ENCODE measurements at places on chromosomes 7 and 10.

GRCh38 chr7:44769776-44770294 lies 21.2 kb downstream of the ZMIZ2 start:
- no peak for DNase-seq

DNA sequence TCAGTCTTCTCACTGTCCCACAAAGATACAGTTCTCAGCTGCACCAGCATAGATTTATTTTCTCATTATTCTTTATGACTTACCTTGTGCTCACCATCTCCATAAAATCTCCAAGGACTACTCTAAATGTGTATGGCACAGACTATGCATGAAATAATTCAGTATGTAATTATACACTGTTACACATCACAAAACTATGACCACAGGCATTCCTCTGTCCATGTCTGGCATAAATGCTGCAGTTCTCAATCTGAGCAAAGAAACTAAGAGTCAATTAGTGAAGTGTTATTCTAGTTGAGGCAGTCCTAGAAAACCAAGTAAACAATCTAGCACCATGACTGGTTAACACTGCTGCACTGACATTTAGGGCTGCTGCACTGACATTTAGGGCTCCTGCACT lies 2.7 kb downstream of the CYCS start:
- DNase-seq, result no peak

DNA sequence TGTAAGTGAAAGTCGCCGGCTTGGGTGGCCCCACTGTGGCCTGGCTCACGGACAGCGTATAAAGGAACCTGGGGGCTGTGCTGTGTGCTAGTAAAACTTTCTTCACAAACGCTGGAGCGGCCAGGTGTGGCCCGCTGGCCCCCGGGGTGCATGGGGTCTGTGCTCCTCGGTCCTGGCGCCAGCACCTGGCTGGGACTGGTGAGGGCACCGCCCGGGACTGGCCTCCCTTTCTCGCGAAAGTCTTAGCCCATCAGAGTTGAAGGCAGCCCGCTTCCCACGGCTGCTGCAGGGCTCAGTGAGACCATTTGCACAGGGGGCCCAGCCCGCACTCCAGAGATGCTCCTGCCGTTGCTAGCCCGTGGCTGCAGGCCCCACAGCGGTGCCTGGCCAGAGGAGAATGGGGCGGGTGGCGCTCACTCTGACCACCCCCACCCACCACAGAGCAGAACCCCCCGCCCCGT lies 5.8 kb downstream of the PWWP2B start:
- no peak for DNase-seq

DNA sequence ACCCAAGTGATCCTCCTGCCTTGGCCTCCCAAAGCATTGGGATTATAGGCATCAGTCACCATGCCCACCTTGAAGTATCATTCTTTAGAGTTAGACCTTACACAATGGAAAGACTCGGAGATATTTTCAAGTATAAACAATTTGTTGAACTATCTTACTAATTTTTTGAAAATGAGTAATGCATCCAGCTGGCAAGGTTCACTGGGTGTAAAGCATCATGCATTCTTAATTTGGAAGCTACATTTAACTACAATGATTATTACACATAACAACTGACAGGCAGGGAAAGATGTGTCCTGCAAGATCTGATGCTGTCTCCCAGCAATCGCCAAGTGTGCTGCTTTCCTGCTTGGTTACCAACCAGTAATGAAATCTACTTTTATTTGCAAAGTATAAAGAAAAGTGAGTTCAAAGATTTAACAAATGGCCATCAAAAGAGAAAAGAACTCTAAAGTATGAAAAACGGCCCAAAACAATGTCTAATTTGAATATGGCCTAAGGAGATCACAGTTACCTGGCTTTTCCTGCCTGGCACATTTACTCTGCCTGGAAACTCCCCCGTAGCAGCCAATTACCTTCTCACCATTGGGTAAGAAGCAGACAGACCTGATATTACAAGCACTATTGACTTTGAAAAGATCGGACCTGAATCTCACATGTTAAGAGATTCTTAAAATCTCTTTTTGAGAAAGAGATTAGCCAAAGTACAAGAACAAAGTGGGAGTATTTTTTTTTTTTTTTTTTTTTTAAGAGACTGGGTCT lies 59.3 kb upstream of the NMT2 start:
- no peak for DNase-seq

DNA sequence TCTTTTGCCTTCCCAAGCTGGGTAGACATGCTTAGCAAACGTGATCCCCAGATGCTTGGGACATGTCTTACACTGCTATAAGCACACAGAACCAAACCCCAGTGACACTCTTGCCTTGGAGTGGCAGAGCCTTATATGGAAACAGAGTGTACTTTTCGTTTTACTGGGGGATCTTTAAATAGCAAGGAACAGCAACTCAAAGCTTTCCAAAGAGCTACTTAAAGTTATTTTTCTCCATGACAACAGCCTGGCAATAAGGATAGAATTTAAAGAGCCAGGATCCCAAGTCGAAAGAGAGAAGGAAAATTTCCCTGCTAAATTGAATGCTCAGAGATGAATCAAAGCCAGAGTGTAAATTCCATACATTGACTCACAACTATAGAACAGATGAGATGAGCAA lies 67.8 kb downstream of the ZNF365 start:
- no peak for DNase-seq

DNA sequence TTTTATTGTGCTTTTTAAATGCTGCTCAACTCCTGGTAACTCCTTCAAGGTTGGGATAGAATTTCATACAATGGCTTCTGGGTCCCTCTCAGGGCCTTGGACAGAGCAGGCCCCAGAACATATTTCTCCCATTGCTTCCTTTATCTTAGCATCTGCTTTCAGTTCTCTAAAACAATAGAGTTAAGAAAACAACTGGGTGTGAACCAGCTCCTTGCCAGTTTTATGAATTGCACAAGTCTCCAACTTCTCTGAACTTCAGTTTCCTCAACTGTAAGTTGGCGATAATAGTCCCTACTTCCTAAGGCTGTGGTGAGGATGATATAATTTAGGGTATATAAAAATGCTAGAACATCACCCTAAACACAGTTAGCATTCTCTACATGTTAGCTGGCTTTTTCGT lies 77.0 kb upstream of the INHBA start:
- peak; percentile 74 for DNase-seq

DNA sequence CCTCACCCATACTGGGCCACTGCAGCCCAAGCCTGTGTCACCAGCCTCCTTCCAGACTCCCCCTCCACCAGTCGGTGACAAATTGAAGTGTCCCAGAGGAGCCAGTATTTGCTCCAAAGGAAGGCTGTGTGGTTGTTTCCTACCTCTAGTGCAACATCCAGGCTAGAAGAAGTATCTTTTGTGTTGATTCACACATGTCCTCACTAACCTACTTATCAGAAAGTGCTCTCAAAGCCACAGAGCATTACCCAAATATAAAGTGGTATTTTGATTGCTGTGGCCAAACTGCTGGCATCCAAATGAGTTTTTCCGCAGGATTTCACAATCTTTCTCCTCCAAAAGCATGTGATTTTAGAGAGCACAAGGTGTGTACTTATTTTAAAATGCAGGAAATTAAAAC lies 134.8 kb downstream of the CUL2 start:
- no peak for DNase-seq

DNA sequence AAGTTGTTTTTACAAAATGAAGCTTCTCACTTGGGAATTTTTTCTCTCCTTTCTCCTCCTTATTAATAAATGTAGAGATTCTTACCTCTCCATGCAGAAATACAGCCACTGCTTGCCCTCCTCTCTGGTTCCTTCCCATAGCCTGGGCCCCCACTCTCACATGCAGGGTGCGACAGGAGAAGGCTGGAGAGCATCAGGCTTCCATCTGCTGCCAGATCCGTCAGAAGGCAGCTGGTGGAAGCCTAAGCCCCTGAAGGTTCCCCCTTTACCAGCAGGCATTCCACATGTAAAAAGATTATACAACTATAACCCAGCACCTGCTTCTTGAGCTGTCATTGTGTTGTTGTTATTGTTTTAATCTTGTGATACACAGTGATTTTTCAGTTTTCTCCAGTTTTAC lies 314.2 kb downstream of the LHFPL3 start:
- no peak for DNase-seq

GRCh38 chr7:94382746-94383145 lies 11.9 kb upstream of the COL1A2 start:
- no peak for DNase-seq

DNA sequence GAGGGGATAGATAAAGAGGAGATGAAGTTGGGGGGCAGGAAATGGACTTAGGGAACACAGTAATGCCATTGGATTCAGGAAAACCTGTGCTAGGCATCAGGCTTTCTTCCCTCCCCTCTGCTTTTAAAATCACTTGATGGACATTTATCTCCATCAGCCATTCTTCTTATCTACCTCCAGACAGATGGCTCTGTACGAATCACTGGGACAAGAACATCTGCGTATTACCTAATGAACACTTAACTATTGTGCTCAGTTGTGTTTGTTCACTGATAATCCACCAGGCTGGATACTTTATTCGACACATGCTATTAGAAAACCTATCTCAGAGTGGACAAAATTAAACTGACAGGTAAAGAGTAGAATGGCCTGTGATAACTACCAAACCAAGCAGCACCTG lies 40.0 kb downstream of the TNKS2 start:
- DNase-seq, result no peak

DNA sequence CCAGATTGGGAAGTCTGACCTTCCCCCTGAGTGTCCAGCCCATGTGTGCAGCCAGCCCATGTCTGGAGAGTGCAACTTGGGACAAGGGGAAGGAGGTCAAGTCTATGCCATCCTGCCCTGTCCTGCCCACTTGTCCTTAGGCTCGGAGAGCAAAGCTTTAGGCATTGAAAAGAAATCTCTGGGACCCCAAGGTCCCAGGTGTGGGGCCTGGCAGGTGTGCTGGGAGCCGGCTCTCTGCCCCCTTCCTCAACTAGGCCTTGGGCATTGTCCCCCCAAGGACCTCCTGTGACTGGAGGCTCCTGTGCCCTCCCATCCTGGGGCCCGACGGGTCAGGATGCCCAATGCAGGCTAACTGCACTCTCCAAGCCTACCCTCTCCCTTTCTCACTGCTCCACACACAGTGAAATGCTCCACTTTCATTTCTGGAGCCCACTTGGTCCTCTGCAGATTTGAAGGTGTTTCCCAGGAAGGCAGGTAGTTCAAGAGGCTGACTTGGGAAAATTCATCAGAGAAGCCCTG lies 124.7 kb downstream of the PTPN20 start:
- DNase-seq, result no peak

DNA sequence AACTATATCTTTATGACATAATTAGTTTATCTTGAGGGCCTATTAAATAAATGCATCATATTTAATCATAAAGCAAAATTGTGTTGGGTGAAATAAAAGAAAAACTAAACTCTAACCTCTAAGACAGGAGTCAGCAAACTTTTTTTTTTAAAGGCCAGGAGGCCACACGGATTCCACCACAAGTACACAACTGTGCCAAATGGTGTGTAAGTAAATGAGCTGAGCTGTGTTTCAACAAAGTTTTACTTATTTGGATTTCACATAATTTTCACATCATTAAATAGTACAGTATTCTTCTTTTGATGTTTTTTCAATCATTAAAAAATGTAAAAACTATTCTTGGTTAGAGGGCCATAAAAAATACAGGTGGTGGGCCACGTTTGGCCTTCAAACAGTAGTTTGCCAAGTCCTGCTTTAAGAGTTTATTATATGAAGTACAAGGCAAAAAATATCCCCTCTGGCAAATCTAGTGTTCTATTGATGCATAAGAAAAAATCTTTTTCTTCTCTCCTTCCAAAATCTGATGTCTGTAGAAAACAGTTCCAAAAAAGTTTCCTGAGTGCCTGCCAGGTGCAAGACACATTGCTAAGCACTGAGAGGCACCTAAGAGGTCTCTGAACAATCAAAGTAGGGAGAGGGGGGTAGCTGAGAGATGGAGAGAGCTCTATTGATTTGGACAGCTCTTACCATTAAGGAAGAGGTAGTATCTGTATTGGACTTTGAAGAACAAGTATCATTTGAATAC lies 26.5 kb upstream of the SPOCK2 start:
- no peak for DNase-seq

DNA sequence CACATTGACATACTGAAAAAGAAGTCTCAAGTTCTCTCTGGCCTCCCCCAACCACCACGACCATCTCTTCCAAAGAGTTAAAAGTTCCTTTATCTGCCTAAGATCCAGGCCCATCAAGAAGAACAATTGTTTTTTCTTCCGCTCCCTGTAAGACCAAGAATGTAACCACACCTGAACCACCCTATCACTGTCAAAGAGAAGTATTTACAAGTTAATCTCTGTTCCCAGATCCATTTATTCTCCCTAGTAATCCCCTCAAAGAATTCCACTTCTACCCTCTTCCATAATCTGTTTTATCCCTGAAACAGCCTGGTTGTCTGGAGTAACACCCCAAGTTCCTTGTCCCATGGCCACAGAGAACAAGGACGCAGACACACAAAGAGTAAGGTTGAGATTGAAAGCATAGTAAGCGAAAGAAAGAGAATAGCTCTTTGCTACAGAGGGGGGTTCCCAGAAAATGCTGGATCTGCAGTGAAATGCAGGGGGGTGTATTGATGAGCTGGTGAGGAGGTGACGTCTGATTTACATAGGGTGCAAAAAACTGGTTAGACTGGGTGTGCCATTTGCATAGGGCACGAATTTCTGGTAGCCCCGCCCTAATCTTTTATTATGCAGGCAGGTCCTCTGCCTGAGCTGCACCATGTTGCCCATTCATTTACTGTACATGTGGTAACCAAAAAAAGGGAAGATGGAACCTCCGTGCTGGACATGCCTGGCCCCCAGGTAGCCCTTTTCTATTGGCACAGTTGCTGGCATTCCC lies 122.0 kb downstream of the SKIDA1 start:
- no peak for DNase-seq

GRCh38 chr10:73247509-73248258 lies 629 bp upstream of the DNAJC9 start:
- no peak for DNase-seq

DNA sequence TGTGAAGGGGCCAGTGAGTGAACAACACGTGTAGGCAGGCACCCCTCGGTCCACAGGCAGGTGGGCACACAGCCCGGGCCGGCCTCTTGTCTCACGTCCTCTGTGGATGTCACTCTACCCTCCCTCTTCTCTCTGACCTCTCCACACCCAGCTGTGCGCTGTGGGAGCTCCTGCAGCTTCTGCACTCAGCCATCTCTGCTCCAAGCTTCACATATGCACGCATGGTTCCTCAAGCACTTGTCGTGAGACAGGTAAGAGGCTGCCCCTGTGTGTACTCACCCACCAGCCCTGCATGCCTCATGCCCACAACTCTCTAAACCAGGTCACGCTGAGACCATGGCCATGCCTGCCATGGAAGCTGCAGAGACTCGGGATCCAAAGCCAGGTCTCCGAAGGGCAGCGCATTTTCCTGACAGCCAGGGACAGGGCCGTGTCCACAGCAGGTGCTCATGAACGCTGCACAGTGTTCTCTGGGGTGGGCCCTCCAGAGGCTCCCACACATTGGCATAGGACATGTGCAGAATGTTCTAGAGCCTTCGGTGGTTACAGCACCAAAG lies 477.5 kb downstream of the PTPRN2 start:
- no peak for DNase-seq

Measured in suppressor macrophage (primary cell).